NCI-H2081 (cell line): ENCODE measurements at places on chromosomes 5 and 9.

GRCh38 chr9:87250205-87250604, 247.5 kb upstream of the DAPK1 start:
- DNase-seq = no peak

DNA sequence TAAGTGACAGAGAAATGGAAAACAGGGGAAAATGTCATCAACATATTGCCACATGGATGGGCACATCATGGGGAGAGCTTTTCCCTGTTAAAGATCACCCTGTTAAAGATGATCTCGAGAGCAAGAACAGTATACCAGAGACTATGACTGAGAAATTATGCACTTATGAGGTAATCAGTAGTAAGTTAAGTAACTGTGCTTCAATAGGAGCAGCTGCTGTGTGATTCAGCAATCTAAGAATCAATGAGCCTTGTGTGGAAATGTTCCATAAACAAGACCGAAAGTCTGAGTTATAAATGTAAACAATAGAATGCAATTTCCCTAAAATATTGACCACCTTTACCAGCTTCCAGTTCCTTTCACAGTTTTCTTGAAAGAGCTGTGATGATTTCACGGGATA, 582.3 kb downstream of the CAAP1 start:
- DNase-seq = no peak

DNA sequence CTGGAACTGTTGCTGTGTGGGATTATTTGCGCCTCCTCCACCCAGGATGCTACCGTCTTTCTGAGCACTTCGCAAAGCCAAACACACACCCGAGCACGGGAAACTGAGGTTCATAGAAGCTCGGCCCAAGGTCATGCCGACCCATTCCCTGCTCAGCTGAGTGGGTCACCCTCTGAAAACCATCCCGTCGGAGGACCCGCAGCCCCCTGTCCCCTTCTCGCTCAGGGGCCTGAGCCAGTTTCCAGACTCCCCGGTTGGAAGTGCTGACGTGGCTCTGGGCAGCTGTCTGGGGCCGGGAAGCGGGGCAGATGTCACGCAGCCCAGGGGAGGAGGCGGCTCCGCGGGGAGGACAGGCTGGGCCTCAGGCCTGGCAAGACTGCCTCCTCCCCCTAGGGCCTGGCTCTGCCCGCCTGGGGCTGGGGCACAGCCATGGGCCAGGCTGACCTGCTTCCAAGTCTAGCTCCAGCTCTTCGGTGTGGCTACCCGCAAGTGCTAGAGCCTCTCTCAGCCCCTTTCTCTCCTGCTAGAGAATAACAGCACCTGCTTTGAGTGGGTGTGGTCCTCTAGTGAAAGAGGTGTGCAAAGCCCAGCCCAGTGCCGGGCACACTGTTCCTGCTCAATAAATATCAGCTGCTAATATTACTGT, 9.9 kb upstream of the CXXC5 start:
- no peak for DNase-seq

DNA sequence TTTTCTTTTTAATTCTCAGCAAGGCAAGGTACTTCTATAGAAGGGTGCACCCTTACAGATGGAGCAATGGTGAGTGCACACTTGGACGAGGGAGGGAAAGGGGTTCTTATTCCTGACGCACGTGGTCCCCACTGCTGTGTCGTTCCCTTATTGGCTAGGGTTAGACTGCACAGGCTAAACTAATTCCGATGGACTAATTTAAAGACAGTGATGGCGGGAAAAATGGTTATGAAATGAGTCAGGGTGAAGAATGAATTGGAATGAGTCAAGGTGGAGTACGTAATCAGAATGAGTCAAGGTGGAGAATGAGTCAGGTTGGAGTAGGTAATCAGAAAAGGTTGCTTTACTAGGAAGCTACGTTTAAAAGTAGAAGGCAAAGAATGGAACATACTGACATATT, 2.1 kb upstream of the HMGCS1 start:
- no peak for DNase-seq

DNA sequence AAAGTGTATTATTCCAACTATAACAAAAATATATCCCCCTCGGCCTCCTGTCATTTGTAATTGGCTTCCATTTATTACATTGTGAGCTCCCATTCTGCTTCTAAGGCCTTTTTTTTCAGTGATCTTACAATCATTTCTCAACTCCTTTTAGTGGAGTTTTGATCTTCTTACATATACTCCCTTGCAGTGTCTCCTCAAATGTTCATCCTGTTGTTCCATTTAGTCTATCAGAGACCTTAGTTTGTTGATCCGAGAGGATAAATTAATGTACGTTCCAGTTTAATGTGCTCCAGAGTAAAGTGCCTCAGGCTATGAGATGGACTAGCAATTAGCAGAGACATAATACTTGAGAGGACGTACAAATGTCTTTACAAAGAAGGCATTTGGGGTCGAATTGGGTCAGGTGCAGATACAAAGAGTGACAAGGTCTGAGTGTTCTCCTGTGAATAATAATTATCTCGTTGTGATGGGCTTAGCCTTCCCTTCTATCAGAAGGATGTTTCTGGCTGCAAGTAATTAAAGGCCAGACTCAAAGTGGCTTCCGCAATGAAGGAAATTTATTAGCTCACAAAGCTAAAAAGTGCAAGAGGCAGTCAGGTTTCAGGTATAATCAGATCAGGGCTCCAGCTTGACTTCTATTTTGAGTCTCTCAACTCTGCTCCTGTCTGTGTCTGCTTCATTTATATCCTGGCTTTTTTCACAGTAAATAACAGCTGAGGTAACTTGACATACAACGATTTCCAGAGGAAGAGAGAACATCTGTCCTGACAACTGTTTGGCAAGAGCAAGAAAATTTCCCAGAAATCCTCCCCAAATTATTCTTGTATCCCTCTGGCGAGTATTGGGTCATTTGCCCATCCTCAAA, 30.1 kb downstream of the ARRDC3 start:
- DNase-seq = no peak

- no peak for DNase-seq
These were observed 51.8 kb downstream of the DUSP1 start for GRCh38 chr5:172719211-172719610.

GRCh38 chr5:151496041-151496484, 48.7 kb downstream of the SLC36A1 start:
- no peak for DNase-seq

- no peak for DNase-seq
These were observed 16.8 kb downstream of the ANKH start for GRCh38 chr5:14854799-14855198.

- DNase-seq = no peak
These were observed 318.3 kb upstream of the ITGA1 start for GRCh38 chr5:52469420-52469819.

GRCh38 chr9:134214766-134215419, 50.5 kb upstream of the RNU6ATAC start:
- no peak for DNase-seq

DNA sequence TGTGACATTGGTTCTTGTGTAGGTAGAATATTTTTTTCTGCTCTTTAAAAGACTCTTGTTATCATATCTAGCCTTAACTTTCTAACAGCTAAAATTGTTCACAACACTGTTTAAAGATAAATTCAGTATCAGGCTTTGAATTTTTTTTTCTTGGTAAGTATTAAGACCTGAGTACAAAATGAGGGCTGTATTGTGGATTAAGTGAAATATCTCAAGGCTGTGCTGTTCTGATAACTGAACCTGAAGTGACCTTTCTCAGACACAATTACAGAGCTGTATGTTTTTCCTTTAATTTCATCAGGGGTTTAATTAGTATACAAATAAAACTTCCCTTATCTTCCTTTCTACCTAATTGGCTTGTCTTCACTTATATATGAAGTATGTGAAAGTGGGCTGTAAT, 290.5 kb downstream of the CCDC171 start:
- no peak for DNase-seq

- DNase-seq = no peak
These were observed 15.1 kb downstream of the SNCAIP start for GRCh38 chr5:122327110-122327509.

GRCh38 chr5:140109018-140109758, 4.7 kb upstream of the PURA start:
- DNase-seq = no peak

GRCh38 chr9:9478741-9479140, 1134.1 kb downstream of the PTPRD start:
- no peak for DNase-seq

DNA sequence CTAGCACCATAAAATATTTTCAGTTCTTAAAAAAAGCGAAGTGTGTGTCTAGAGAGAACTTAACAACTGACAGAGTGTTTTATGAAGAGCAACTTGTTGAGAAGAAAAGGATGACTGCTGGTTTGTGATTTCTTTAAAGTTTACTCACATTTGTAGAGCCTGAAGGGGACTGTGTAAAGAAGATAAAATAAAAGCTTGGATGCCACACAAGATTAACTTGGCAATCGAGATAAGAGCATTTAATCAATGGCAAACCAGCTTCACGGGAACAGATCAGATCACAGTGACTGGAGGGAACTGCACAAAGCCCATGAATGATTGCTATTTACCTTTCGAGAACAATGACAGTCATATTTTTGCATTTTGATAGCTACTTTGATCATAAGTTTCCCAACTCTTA, 2013.1 kb upstream of the CDH9 start:
- no peak for DNase-seq

DNA sequence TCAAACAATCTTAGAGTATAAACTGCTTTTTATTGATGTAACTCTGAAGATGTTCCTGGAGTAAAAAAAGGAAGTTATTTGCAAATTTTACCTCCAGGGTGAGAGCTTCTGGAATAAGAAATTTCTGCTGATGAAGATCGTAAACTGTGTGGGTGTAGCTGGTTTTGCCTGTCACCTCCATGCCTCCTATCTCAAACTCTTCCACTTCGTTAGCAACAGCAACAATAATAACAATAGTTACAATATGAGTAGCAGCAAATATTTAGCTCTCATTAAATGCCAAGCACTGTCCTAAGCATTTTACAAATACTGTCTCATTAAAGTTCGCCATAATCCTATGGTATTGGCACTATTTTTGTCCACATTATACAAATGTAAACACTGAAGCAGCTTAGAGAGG, 57.9 kb downstream of the GCNT1 start:
- DNase-seq = no peak

- no peak for DNase-seq
These were observed 17.2 kb downstream of the FAM163B start for GRCh38 chr9:133591985-133592384.

DNA sequence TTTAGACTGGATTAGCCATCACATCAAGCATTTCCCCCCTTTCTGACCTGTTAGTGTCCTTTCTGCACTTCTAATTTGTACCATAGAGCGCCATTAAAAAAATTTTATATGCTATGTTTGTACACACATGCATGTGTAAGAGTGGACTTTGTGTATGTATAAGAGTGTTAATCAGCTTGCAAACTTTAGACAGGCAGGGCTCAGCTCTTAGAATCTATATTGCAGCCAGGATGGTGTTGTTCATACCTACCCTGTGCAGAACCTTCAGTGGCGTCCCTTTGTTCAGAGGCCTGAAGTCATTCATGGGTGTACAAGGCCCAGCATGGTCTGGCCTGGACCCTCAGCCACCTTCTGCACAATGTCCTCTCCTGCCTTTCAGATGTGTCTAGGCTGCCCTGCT, 19.7 kb downstream of the ZSWIM6 start:
- DNase-seq = no peak

- DNase-seq = no peak
These were observed 139.1 kb downstream of the BASP1 start for GRCh38 chr5:17356551-17356950.

DNA sequence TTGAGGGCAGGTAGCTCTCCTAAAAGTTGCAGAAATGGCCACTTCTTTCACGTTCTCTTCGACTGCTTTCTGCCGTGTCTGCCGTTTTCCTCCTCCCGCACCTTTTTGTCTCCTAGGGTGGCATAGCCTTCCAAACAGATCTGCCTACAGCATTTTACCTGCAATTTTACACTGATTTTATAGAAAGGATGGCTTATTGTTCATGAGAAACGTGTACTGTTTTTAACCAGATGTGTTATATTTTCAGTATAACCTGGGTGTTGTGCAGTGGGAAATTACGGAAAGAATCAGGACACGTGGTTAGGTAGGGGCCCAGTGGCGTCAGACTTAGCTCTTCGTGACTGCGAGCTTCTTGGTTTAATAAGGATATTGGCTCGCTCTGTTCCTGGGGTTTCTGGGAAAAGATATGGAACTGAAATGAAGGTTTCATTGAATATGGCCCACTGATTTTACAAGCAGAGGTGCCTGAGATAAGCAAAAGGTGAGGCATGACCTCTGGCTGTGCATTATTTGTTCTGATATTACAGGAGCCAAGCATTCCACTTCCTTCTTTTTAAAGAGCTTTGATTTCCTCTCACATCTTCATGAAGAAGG, 43.7 kb upstream of the PRSS3 start:
- no peak for DNase-seq

DNA sequence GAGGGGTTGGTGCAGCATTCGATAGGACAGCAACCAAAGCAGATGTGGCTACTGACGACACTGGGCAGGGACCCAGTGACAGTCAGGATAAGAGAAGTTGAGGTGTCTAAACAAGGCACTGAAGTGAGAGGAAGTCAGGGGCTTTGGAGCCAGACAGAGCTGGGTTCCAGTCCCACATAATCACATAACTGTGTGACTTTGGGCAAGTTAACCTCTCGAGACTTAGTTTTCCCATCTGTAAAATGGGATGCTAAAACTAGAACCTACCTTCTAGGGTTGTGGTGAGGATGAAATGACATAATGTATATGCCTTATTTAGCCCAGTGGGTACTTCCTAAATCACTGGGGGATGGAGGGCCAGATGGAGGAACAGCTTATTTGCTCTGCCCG, 3.1 kb downstream of the ANGPTL2 start:
- DNase-seq = no peak

DNA sequence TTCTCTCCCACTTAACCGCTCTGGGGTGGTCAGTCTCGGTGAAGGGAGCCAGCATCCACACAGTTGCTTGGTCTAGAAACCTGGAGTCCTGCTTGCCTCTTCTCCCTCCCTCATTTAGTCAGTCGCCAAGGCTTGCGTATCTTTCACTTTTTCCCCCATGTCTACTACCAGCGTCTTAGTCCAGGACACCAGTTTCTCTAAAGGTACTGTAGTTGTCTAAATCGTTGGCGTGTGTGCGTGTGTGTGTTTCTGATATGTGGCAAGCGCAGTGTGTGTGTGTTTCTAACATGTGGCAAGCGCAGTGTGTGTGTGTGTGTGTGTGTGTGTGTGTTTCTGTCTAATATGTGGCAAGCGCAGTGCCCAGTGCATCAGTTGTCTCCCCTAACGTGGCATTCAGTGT, 641 bp downstream of the ATP6V1G1 start:
- no peak for DNase-seq

GRCh38 chr5:130135506-130135905, 231.2 kb downstream of the CHSY3 start:
- DNase-seq = no peak

DNA sequence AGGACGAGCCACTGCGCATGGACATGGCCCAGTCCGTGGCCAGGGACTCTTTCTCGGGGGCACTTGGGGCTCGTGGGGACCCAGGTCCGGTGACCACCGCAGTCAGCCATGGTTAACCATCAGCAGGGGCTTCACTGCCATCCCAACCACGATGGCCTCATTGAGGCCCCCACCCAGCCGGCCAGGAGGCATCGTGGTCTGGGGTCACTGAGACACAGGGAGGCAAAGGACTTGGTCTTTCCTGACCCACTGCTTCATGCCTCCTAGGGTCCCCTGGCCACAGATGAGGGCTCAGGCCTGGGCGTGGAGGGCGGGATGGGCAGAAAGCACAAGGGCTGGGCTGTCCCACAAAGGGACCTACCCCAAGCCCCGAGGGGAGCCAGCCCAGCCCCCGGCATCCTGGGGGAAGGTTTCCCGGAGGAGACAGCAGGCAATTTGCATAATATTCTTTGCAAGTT, 6.6 kb downstream of the NACC2 start:
- no peak for DNase-seq

GRCh38 chr9:116096046-116096445, 57.5 kb upstream of the PAPPA start:
- no peak for DNase-seq

- DNase-seq = no peak
These were observed 1229.5 kb upstream of the CDH6 start for GRCh38 chr5:29963956-29964355.
